Stimulated activated CD4-positive, alpha-beta T cell treated with anti-CD3 and anti-CD28 coated beads, TNF-alpha, amount 100 ng/mL, for 48 hours (primary cell): ENCODE measurements at places on chromosomes 1 and 21.

DNA sequence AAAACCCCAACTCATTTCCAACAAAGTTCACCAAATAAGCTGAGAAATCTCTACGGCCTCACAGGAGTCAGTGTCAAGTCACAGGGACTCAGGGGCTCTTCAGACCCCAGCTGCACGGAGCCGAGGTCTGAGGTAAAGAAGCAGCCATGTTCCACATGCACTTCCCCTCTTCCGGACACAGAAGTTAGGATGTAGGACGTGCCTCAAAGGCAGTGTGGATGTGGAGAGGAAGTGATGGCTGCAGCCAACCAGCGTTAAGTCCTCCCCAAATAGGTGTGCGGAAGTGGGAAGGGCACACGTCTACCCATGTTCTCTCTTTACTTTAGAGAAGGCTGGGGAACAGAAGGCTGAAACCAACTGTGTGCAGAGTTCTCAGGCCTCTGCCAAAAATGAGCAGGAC lies 14.6 kb upstream of the NCF2 start:
- no peak for DNase-seq

DNA sequence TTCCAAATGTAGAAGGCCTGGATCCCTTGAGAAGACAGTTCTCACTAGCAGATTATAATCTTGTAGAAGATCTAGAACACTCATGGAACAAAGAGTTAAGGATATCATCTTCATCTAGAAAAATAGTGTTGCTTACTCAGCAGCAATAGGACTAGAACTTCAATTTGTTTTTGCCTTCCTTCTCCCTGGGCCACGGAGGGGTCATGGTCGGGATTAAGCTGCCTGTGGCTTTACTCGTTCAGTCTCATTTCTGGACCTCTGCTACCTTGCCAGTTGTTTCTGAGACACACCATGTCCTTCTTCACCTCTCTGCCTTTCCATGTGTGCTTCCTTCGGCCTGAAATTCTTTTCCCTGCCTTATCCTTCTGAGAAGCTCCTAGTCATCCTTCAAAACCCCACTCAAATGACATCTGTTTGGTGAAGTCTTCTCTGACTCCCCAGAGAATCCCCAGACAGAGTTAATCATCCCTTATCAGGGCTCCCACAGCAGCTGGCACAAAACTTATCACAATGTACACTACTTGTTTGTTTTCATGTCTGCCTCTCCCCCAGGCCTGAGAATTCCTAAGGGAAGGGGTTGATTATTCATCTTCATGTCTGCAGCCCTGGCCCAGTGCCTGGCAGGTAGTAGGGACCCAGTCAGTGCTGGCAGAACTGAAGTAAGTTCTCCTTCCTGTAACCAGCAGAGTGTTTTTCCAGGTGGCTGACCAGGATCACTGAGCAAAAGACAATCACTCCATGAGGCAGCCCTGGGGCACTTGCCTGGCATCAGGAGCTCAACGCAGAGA lies 15.5 kb upstream of the SNX27 start:
- no peak for DNase-seq

DNA sequence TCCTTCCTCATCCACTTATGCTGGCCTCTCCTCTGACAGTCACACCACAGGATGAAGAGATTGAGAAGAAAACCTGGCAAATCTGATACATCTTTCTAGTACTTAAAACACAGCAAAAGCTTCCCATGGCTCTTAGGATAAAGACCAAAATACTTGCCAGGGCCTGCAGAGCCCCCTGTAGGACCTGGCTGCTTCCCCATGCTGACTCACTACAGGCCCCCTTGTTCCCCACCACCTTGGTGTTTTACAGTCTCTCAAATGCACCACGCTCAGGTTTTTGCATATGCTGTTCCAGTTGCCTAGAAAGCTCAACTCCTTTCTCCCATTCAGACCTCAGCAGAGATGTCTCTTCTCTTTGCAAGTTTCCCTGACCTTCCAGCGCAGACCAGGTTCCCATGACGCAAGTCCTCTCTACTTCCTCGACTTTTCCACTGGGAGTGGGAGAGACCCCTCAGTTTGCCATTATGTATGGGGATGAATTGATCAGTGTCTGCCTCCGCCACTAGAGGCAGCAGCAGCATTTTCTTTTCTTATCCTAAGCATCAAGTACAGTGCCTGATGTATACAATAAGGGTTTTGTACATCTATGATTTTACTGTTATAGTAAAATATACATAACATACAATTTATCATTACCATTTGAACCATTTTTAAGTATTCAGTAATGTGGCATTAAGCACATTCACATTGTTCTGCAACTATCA lies 113.8 kb upstream of the C8B start:
- DNase-seq, result no peak

DNA sequence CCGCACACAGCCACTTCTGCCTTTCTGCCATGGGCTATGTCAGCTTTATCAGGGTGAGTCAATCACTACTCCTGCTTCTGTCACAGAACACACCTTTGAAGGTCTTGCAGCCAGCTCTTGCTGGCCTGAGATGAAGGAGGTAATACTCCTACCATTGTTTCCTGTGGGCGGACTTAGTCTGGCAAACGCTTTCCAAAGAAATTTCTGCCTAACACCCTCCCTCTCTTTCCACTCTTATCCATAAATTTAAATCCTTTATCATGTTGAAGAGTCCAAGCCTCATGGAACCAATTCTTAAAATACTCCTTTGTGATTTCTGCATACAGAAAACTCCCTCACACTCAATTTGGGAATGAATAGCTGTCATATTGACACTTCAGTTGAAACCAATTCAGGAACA lies 633.1 kb upstream of the CHRM3 start:
- no peak for DNase-seq

DNA sequence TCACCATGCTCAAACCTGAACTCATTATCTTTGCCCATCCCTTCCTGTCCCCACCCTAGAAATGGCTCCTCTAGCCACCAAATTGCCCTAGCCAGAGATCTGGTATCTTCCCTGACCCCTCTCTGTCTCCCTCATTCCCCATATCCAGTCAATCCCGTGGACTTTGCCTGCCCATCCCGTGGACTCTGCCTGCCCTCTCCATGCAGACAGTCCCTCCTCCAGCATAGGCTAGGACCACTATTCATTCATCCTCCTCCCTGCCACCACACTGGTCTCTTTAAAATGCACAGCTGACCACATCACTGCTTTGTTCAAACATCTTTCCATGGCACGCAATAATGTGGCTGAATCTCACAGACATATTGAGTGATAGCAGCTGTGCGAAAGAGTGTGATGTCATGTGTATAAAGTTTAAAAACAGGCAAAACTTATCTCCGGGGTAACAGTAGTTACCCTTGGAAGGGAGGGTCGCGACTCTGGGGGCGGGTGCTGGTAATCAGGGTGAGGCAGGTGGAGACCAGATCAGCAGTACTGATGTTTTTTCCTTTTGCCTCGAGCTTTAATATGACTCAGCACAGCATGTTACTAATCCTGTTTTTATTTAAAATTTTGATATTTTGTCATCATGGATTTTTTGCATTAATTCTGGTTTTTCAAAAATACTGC lies 4.8 kb upstream of the SLC2A1 start:
- no peak for DNase-seq

DNA sequence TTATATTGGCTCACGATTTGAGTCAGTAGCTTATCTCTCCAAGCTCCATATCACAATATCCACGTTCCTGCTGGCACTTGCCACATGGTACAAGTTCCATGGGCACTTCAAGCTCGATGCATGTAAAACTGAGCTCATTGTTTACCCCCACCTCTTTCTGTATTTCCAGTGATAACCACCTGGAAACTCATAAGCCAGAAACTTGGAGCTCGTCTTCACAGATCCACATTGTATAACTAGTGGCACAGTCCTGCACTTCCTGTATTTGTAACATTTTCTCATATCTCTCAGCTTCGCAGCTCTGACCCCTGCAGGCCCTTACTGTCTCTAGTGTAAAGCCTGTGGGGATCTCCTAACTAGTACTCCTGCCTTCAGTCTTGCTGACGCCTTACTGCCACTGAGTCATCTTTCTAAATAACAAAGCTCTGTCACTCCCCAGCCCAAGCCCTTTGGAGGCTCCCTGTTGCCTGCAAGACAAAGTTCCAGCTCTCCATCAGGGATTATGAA lies 6.5 kb upstream of the C2CD4D start:
- no peak for DNase-seq

- DNase-seq, result no peak
Observed at GRCh38 chr1:14662116-14662515, 63.6 kb downstream of the KAZN start.

DNA sequence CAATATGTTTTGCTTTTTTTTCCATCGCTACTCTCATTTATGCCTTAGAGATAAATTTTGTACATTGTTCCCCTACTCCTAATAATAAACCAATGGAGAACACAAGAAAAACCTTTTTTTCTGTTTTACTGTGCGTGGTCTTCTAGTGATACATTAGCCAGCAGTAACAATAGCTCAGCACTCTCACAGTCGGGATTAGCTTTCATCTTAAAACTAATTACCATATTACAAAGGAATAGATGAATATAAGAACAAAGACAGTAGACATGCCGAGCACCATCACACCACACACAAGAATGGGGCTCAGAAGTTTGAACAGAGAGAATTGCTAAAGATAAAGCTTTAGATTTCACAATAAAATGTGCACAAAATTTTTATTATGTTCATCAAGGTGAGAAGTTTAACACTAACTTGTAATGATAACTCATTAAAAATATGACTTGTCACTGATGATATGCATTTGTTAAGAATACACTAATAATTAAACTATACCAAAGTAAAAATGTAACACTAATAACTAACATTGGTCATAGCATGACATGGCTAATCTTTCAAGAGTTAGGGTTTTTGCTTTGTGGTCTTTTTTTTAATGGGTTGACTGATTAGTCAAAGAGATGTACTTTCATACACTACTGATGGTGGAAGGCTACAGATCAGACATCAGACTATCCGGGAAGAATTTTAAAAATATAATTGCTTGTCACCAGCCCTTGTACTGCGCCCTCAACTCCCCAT lies 61.8 kb downstream of the EXTL2 start:
- no peak for DNase-seq

DNA sequence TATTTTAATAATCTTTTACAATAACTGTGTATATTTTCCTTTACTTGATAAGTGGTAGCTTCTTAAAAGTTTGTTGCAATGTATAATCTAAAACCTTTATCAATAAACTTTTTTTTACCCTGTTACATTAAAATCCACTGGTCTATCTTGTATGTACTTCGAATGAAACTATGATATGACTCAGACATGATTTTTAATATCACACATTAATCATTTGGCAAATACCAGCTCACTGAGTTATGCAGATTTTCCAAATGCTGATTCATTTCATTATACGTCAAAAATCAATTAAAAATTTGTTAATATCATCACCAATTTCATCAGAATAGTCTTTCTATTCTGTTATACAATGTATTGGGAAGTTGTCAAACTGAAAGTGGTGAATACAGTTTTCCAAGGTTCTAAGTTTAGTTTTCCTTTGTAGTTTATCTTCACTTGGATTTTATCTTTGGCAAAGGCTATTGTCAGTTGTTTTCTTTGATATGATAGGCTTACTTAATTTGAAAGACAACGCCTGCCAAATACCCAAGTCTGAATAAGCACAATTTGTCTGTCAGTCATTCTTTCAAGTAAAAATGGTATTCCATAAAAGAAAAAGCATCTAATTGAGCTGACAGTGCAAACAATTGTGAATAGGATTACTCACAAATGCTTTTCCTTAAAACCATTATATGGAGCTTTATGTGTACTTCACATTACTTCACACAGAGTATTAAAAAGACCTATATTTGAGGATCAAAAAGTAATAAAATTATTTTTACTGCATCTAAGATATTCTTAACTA lies 127.0 kb downstream of the NME7 start:
- DNase-seq, result no peak

- DNase-seq, result no peak
Observed at GRCh38 chr1:230326971-230327891, 98.9 kb downstream of the PGBD5 start.

DNA sequence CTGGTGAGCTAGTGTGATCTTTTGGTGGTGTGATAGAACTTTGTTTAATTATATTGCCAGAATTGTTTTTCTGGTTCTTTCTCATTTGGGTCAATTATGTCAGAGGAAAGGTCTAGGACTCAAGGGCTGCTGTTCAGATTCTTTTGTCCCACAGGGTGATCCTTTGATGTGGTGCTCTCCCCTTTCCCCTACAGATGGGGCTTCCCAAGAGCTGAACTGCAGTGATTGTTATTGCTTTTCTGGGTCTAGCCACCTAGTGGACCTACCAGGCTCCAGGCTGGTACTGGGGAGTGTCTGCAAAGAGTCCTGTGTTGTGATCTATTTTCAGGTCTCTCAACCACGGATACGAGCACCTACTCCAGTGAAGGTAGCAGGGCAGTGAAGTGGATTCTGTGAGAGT lies 25.9 kb upstream of the CD84 start:
- DNase-seq, result no peak

GRCh38 chr1:229118477-229119061 lies 152.3 kb upstream of the RAB4A start:
- DNase-seq, result no peak

DNA sequence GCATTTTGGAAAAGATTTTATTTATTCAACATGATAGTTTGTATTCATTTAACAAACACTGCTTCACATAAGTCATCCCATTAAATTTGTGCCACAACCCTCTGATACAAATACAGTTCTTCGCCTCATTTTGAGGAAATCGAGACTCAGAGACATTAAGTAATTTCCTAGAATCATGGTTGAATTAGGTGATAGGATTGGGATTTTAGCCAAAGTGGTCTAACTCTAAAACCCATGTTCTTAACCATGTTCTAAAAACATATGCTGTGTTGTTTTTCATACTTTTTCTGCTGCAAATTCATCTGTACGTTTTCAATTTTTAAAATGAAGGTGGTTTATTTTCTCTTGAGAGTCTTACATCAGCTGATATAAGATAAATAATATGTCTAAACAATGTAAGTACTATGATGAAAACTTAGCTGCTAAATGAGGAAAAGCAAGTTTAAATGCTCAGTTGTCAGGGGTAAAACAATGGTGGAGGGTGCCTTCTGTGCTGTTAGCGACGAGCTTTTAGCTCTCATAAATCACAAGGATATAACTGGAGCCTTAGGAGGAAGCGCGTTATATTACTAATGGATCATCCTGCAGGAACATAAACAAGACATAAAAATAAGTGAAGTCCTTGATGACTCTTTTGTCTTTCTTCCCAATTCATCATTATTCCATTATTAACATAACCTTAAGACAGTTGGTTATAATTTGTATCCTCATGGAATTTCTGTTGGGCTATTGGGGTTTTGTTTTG lies 97.7 kb downstream of the CACHD1 start:
- no peak for DNase-seq

DNA sequence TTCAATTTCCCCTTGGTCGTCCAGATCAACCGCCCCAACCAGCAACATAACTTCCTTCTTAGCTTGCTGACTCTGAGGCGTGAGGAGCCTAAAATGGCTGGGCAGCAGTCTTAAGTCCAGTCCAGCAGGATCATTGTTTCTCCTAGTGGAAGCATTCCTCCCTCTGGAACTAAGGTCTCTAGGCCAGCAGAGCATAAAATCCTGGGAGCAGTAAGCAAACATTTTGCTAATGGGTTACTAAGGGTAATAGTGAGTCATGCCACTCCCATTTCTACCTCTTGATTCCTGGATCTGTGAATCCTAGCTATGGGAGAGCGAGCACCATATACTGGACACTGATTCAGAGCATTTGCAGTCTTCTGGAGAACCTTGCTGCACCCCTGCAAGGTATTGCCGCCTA lies 59.9 kb downstream of the ADSS2 start:
- no peak for DNase-seq
